Memory B cell (primary cell): ENCODE measurements at places on chromosomes 13 and 19.

- DNase-seq, result peak; percentile 79
Observed at GRCh38 chr19:50556282-50557008, 11.8 kb downstream of the LRRC4B start.

DNA sequence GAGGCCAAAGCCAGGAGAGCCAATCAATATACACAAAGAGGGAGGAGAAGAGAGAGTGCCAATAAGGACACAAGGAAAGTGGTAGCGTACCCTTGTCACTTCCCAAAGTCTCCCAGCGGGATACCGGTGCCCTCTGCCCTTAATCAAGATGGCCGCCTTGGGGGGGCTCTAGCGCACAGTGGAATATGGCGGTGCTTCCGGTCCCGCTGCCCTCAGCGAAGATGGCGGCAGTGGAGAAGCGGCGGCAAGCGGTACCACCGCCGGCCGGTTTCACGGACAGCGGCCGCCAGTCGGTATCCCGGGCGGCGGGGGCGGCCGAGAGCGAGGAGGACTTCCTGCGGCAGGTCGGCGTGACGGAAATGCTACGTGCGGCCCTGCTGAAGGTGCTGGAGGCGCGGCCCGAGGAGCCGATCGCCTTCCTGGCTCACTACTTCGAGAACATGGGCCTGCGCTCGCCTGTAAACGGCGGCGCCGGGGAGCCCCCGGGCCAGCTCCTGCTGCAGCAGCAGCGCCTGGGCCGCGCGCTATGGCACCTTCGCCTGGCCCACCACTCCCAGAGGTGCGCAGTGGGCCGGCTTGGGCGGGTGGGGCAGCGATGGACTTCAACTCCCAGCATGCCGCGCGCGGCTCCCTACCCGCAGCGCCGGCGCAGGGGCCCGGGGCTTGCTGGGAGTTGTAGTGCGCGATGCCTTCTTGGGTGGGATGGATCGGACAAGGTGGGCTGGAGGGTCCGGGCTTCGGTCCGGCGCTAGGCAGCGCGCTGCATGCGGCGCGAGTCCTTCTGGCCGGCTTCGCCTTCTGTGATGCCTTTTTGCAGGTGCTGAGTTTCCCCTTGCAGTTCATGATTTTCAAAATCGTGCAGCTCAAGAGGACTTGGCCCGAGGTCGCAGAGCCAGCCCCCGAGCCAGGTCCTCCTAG lies at the start of gene TPGS1:
TSS of gene TPGS1 (plus strand) at position 212 of the 918 bp plus-strand sequence. CDS start at position 222, 10 bp downstream.
- no peak for DNase-seq

GRCh38 chr13:48446464-48446863 lies 33.6 kb upstream of the LPAR6 start:
- DNase-seq, result no peak

GRCh38 chr19:5456130-5456840 lies 1.1 kb downstream of the ZNRF4 start:
- DNase-seq, result no peak

GRCh38 chr13:98004107-98004506 lies 50.6 kb downstream of the IPO5 start:
- DNase-seq, result no peak

DNA sequence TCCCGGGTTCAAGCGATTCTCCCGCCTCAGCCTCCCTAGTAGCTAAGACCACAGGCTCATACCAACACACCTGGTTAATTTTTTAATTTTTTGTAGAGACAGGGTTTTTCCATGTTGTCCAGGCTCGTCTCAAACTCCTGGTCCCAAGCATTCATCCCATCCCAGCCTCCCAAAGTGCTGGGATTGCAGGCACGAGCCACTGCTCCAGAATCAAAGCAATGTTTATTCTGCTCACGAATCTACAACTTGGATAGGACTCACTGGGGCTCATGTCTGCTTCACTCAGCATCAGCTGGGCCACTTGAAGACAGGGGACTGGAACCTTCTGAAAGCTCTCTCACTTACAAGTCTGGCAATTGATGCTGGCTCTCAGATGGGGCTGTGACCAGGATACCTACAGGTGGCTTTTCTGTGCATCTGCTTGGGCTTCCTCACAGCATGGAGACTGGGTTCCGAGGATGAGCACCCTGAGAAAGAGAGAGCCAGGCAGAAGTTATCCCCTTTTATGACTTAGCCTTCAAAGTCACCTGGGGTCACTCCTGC lies 8.2 kb upstream of the ZNF792 start:
- peak; percentile 7 for DNase-seq

DNA sequence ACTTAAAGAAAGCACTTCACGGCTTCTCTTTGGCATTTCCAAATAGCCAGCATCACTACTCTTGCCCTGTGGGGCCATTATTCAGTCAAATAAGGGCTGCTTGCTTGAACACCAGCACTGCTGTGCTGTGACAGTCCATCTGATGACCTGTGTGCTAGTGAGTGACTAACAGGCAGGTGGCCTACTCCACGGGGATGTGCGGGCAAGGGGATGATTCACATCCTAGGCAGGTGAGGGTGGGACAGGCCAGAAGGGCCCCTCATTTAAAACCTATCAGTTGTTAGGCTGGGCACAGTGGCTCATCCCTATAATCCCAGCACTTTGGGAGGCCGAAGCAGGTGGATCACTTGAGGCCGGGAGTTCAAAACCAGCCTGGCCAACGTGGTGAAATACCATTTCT lies 8.2 kb downstream of the CCNE1 start:
- DNase-seq, result no peak
